H7 (cell line): ENCODE measurements at places on chromosomes 1 and 21. TPM values are rescaled to one million over a fixed set of nuclear protein-coding genes. Genes with fewer than 3 reads are reported as not detected.

DNA sequence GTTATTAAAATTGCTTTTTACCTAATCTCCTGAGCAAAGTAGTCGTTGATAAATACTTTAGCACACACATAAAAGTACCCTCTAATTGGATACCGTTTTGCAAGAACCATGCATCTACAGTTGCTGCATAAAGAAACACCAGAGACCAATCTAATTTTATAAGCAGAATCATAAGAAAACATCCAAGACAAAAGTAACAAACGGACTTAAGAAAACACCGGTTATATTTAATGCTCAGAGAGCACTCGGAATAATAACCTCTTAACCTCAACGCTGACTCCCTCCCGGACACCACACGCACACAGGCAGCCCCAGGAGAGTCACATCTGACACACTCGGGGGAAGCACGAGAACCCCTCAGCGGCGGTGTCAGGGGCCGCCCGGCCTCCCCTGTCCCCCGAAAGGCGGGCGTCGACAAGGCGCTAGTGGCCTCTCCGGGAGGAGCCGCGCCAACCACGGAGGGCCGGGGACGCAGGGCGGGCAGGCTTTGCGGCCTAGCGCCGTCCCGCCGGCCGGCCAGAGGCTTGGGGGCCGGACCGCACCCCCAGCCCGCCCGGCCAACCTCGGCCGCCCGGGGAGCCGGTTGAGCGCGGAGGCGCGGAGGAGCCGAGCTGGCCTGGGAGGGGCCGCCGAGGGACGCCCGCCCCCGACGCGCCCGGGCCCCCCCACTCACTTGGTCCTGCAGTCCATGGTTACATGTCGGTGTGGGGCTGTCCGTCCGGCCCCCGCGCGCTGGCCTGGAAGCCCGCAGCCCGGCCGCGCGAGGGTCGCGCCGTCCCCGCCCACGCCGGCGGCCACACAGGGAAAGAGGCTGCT lies 606 bp downstream of the DENND1B start:
- peak; percentile 72 for DNase-seq

GRCh38 chr1:8520483-8520966 lies 202.6 kb downstream of the SLC45A1 start:
- DNase-seq, result no peak

DNA sequence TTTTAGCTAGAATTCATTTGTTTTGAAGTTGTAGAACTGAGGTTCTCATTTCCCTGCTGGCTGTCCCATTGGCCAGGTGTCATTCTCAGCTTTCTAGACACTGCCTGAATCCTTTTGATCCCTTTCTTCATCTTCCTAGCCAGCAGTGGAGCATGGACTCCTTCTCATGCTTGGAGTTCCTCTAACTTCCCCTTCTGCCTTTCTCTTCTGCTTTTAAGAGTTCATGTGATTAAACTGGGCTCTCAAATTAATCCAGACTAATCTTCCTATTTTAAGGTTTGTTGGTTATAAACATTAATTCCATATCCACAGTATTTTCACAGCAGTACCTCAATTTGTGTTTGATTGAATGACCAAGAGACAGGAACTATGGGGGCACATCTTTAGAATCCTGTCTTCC lies 52.3 kb downstream of the ADAMTS5 start:
- DNase-seq, result no peak

GRCh38 chr1:175138579-175138978 lies 54.0 kb downstream of the KIAA0040 start:
- no peak for DNase-seq

Gene ACTL8
- total RNA-seq, result 0.97 and 1.4 TPM in 2 replicates

GRCh38 chr1:190935925-190936324 lies 458.3 kb upstream of the BRINP3 start:
- no peak for DNase-seq

Gene RNF186
- not detected in 2 replicates for total RNA-seq

DNA sequence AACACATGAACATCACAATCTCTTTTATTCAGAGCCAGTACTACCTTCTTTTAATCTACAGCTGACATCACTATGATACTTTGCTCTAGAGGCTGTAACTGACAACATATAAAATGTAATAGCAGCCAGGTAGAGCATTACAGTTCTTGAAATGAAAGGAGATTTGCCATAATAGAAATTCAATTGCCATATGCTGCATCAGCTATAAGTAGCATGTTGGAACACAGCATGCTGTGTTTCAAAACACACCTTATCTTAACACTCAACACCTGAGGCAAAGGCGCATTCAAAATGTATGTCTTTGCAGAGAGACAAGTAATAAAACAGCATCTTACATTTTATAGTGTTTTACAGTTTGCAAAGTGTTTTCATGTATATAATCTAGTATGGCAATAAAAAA lies 24.0 kb upstream of the KRTAP21-1 start:
- no peak for DNase-seq

DNA sequence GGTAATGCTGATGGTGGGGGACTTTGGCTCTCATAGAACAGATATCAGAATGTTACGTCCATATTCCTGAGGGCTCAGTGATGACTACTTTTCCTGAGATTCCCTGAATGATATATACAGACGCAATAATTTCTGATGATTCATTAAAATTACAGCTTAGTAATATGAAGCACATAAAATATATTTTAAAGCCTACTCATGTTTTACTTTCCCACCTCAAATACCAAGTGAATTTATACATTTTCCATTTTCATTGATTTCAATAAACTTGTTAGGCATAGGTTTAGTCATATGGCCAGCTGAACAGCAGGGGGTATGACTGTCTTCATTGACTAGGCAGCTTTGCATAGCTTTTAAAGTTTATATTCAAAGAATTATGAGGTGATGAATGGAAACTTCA lies 26.2 kb upstream of the PDC start:
- no peak for DNase-seq

Gene PADI2
- 2.0 and 2.1 TPM in 2 replicates for total RNA-seq

DNA sequence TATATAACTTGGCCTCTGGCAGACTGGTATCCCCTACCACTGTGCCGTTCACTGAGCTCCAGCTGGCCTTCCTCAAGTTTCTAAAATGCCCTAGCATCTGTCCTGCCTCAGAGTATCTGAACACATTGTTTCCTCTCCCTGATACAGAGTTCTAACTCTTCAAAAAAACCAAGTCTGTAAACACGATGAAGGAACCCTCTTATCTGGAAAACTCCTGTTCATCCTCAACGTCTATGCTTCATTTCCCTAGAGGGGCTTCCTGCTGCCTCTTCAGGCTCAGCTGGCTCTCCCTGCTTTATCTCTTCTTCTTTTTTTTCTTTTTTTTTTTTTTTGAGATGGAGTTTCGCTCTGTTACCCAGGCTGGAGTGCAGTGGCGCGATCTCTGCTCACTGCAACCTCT lies 5.6 kb downstream of the BSDC1 start:
- DNase-seq, result no peak

GRCh38 chr1:23101101-23101827 lies 67.4 kb downstream of the LUZP1 start:
- DNase-seq, result no peak

Gene C1orf53
- total RNA-seq, result 0.48 and 0.70 TPM in 2 replicates

Gene HYI
- 29.4 and 42.5 TPM in 2 replicates for total RNA-seq

DNA sequence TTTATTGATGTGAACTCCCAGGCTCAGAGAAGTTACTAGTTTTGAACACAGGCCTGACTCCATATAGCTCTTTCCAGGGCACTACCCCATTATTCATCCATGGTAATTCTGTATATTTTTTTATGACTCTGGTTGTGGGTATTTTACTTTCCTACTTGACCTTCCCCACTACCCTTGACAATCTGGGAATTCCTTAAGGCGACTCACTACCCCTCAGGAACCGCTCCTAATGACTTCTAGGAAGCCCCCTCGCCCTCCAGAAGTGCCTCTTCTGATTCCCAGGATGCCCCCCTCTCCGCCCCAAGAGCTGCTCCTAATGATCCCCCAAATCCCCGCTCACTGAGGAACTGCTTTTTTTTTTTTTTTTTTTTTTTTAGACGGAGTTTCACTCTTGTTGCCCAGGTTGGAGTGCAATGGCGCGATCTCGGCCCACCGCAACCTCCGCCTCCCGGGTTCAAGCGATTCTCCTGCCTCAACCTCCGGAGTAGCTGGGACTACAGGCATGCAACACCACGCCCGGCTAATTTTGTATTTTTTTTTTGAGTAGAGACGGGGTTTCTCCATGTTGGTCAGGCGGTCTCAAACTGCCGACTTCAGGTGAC lies 972 bp upstream of the KDM4A start:
- DNase-seq, result no peak
